CD4-positive, alpha-beta T cell treated with Interleukin-6 for 4 hours (primary cell): ENCODE measurements at places on chromosomes 16 and 17.

DNA sequence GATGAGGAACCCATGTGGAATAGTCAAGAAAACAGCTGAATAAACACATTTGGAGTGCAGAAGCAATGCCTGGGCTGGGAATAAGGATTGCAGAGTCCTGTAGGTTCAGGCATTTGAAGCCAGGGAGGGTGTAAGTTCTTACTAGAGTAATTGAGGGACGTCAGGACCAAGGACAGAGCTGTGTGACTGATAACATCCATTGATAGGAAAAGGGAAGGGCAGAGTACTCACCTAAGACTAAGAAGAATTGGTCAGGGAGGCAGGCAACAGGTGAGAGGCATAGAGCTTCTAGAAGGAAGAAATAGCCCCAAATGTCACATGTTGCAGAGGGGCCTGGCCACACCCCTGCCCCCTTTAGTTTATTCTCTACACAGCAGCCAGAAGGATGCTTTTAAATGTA is 79.8 kb upstream of the TMEM132E start:
- DNase-seq: no peak

DNA sequence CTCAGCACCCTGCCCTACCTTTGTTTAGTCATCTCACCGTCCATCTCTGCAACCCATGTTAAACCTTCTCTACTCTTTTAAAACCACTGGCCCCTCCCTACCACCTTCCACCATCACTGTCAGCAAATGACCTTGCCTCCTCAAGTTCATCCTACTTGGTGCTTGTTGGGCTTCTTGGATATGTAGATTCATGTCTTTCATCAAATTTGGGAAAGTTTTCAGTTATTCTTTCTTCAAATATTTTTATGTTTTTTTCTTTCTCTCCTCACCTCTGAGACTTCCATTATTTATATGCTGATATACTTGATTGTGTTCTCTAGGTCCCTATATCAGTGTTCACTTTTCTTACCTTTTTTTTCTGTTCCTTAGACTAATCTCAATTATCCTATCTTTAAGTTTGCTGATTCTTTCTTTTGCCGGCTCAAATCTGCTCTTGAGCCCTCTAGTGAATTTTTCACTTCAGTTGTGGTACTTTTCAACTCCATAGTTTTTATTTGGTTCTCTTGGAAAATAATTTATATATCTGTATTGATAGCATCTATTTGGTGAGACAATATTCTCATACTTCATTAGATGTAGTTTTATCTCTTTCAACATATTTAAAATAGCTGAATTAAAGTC is 28.7 kb upstream of the ALDH3A2 start:
- DNase-seq: no peak

- DNase-seq: no peak
Measured at GRCh38 chr17:82490512-82491195, 28.9 kb upstream of the FOXK2 start.

DNA sequence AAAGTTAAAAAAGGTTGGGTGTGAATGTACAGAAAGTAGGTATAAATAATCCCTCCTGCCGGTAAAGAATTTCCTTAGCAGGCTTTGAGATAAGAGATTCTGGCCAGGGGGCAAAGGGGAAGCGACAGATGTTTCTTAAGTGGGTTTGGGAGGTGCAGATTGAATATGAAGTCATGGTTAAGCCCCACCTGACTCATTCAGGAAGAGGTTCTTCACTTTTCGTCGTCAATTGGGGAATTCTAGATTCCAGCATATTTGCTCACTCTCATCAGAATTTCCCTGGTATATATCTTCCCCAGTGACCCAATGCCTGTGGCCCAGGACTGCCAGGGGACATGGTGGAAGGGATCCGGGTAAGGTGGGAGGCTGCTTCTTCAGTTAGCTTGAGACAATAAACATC is 127.8 kb downstream of the CPPED1 start:
- DNase-seq: no peak

DNA sequence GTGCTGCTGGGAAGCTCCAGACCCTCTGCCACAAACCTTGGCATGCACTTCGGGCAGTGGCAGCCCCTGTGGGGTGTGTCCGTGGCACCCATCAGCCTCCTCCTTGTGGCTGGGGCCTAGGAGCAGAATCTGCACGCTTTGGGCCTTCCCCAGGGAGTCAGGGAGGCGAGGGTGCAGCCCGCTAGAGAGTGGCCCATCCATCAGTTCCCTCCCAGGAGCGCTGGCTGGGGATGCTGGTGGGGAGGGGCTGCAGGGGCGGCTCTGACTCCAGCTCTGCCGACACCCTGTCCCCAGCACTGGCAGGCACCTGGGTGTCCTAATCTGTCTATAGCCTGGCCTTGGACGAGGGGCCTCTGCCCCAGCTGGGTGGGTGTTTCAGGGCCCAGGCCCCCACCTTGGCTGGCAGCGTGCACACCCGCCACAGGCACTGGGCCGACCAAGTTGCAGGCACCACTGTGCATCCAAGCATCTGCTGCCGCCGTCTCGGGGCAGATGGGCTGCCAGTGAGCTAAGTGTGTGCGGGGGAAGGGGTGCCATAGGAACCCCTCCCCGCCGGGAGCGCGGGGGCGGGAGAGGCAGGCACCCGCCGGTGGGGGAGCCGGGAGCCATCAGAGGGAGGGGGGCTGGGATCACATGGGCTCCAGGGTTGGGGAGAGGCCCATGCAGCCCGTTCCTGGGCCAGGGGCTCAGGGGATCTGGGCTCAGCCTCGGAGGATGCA is 30.2 kb downstream of the ENDOV start:
- no peak for DNase-seq

DNA sequence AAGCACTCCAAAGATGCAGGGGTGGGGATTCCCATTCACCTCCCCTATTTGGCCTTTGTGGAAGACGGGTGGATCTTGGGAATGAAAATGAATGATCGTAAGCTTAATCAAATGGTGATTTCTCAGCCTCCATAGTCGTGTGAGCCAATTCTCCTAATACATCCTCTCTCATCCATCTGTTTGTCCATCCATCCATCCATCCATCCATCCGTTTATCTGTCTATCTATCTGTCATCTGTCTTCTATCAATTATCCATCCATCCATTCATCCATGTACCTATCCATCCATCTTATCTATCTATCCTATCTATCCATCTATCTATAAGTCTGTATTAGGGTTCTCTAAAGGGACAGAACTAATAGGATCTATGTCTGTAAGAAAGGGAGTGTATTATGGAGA is 7.8 kb downstream of the RNF213 start:
- DNase-seq: no peak

DNA sequence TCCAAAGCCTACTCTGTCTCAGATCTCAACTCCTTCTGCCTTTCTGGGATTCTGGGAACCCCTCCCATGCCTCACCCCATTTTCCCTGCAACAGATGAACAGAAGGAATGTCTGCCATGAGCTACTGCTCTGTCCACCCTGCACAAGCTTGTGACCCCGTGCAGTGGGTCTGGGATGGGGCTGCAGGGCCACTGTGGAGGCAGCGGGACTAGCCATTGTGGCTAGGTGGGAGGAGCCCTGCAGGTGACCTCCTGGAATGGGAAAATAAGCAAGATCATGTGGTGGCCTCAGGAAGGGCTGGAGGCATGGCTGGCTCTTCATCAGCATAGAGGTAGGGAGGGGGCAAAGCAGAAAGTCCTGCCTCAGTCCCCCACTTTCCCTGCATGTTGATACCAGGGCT is 13.7 kb downstream of the PDP2 start:
- DNase-seq: no peak

DNA sequence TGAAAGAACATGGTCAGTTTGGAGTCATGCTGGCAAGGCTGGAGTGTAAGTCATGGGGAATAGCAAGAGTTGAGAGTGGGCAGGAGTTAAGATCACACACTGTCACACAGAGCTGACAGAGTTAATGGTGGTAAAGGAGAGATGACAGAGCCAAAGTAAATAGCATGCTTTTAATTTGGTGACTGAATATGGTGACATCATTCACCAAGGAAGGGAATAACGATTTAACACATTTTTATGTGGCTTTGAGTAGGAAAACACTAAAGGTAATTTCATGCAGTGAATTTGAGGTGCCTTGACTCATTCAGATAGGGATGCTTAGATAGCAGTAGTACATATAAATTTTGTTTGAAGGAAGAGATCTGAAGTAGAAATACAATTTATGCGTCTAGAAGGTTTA is 42.1 kb downstream of the SYNRG start:
- DNase-seq: no peak

- DNase-seq: no peak
Measured at GRCh38 chr17:73498886-73499554, 145.2 kb downstream of the SDK2 start.

- no peak for DNase-seq
Measured at GRCh38 chr16:75792771-75793492, 66.6 kb upstream of the CPHXL start.

DNA sequence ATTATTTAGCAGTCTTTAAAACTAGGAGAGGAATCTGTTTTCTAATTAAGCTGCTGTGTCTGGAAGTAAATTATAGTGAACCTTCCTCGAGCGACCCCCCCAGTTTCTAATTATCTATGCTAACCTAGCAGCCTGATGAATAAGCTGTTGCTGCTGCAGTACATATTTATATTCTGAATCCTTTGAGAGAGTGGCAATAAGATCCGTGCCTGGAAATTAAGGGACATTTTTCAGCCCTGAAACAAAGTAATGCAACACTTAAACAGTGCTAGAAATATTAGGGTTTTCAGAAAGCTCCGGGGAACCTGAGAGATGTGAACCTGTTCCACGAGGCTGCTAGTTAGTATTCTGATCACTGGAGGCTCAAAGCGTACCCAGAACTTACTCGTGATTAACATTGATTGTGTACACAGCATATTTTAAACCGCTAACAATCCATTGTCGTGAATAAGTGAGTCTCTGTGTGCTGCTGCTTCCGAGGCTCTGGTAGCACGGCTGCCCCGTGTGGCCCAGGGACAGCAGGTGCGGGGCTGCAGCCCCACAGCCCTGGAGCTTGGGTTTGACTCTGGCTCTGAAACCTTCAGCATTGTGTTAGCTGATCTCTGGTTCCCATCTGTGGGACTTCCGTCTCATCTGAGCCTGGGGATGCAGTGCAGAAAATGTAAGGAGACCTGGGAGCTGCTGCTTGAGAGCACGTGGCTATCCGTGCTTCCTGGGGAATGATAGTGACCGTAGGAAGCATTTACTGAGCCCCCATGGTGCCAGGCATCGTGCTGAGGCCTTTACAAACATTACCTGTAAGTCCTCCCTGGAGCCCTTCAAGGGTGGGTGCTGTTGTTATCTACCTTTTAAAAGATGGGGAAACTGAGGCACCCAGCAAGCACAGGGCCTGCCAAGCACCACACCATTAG is 190.9 kb upstream of the CHMP6 start:
- DNase-seq: no peak

- DNase-seq: no peak
Measured at GRCh38 chr17:42522798-42523278, 13.2 kb upstream of the NAGLU start.

GRCh38 chr16:53840456-53840855 is 136.5 kb downstream of the FTO start:
- DNase-seq: no peak

- no peak for DNase-seq
Measured at GRCh38 chr17:823501-823902, 41.3 kb downstream of the MRM3 start.

- no peak for DNase-seq
Measured at GRCh38 chr16:86108062-86108461, 209.1 kb downstream of the IRF8 start.

DNA sequence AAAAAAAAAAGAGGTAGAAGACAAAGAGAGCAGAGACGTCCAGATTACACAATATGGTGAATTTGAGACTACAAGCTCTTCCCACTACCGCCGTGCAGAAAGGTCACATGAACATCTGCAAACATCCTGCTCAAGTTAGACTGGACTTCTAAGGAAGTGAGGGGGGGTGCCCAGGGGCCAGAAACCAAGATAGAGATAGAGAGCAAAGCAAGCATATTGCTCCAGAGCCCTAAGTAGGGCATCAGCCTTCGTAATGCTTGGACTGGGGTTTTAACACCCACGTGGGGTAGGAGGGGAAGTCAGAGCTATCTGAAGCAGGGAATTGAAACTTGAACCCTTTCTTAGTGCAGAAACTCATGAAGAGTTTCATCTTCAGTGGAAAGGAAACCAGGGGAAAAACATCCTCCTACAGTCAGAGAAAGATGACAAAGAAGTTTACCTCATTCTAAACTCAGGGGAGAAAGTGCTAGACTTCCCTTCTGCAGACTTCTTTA is 8.7 kb downstream of the CLEC19A start:
- DNase-seq: no peak

GRCh38 chr17:7855660-7856010 is 769 bp downstream of the TMEM88 start:
- no peak for DNase-seq

DNA sequence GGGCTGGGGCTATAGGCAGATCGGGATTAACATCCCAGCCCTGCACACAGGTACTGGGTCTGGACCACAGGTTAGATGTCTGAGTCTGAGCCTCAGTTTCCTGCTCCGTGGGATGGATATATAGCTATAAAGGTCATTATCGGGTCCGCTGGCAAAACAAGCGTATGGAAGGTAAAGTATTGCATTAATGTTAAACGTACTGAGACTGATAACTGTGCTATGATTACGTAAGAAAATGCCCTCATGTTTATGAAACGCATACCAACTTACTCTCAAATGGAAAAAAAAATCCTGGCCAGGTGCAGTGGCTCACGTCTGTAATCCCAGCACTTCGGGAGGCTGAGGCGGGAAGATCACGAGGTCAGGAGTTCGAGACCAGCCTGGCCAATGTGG is 135.2 kb downstream of the CCDC182 start:
- DNase-seq: no peak

GRCh38 chr17:55171634-55172328 is 93.0 kb upstream of the HLF start:
- no peak for DNase-seq

GRCh38 chr16:15564604-15565339 is 78.2 kb downstream of the MARF1 start:
- no peak for DNase-seq

DNA sequence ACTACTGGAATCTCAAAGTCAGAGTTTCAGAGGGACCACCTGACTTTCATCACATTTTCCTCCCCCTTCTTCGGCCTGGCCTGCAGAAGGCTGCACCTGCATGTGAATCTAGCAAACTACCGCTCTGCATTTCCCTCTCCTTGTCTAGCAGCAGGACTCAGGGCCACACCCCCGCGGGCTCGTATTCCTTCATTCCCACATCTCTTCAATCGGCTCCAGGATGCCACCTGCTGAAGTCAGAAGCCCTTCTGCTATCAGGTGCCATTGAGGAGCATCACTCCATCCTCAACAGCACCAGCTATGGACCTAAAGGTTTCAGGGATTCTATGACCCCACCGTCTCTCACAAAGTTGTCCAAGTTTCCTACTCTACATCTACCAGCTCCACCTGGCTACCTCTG is 169.5 kb downstream of the VPS53 start:
- DNase-seq: no peak

GRCh38 chr17:7423679-7424078 is 1.7 kb upstream of the SPEM2 start:
- DNase-seq: no peak

GRCh38 chr16:51723036-51723724 is 572.1 kb upstream of the SALL1 start:
- no peak for DNase-seq

DNA sequence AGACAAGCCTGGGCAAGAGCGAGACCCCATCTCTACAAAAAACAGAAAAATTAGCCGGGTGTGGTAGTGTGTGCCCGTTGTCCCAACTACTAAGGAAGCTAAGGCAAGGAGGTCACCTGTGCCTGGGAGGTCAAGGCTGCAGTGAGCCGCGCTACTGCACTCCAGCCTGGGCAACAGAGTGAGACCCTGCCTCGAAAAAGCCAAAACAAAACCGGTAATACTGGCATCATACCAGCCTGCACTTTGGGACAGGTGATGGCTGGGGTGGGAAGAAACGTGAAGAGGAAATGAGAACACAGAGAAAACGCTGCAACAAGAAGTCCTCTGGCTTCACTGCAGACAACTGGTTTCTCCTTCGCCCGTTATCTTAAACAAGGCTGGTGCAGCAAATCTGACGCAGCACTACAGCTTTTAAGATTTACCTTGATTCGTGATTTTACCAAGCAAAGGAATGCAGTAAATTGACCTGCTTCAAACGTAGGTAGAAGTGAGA is 725 bp upstream of the CASC3 start:
- DNase-seq: no peak
